ENCODE measurements at places on chromosomes 5 and 9.
A peak's percentile ranks its signal among the peaks of the same experiment; 100 is the strongest.

DNA sequence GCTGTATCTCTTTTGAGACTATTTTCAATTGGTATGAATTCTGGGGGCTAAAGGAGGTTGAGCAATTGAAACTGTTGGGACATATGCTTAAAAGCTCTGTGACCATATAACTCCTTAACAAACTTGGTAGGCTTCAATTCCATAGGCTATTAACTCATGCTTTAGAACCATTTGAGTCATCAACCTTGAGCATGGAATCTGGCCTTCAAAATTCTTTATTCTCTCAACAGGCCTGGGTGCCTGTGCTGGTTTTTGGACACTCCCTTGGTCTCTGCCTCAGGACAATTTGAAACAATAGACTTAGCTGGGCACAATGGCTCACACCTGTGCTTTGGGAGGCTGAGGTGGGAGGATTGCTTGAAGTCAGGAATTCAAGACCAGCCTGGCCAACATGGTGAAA, 61.4 kb upstream of the EPB41L4A start:
- no peak for DNase-seq

DNA sequence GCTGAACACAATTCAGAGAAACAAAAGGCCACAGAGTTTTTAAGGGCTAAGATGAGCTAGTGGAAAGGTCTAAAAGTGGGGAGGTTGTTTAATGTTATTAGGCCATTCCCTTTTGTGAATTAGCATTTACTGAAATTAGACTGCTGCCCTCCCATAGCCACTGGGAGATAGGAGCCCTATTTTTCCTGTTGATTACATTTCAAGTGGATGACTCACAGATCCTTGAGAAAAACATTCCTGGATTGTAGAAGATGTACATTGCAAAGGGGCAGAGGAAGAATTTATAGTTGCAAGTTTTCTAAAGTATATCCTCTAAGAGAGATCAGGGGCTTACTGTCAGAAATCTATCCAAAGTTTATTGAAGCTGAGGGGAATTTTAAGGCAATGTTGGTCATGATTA, 367.1 kb upstream of the IZUMO3 start:
- DNase-seq, result no peak

DNA sequence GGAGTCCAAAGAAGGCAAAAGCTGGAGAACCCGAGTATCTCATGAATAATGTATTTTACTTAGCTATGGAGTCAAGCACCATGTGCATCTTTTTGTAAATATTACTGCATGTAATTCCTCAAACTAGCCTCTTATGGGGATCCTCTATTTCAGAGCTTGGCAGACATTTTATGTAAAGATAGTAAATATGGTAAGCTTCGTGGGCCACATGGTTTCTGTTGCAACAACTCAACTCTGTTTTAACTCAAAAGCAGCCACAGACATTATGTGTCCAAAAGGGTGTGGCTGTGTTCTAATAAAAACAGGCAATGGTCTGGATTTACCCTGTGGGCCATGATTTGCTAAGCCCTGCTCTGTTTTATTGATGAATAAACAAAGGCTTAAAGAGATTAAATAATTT, 17.3 kb downstream of the DAPK1 start:
- no peak for DNase-seq

GRCh38 chr5:151630088-151630487, 39.0 kb upstream of the FAT2 start:
- no peak for DNase-seq

- DNase-seq, result peak; percentile 20
These were observed 10.7 kb upstream of the STK32A start for GRCh38 chr5:147223948-147224791.

DNA sequence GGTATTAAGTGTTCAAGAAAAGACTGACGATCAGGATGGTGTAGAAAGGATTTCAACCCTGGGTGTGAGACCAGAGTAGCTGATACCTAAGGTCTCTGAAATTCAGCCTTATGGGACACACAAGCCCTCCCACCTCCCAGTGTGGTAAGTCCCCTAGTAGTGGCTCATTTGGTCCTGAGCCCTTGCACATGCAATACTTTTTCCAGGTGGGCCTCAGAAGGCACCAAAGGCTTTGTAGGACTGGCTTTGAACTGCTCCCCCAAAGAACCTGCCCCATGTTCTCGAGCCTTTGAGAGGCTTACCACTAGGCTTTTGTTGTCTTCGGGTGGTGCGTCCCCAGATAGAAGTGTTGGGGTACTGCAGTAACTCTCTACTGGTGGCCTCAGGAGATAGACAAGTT, 803 bp downstream of the GARIN3 start:
- no peak for DNase-seq

GRCh38 chr5:80837679-80838078, 122.5 kb upstream of the RASGRF2 start:
- DNase-seq, result no peak

Measured in AG09319 (cell line).